ENCODE measurements at places on chromosomes 3 and 15. TPM values are rescaled to one million over a fixed set of nuclear protein-coding genes. Genes with fewer than 3 reads are reported as not detected.

CASR gene
- not detected for total RNA-seq

HTR3E gene
- not detected for total RNA-seq

CMTM6 gene
- 79.8 TPM for total RNA-seq

NCKIPSD gene
- total RNA-seq: 19.2 TPM

KY gene
- not detected for total RNA-seq

All from hair follicular keratinocyte (primary cell).